ENCODE measurements at places on chromosomes 1 and 21.
A peak's percentile ranks its signal among the peaks of the same experiment; 100 is the strongest.

DNA sequence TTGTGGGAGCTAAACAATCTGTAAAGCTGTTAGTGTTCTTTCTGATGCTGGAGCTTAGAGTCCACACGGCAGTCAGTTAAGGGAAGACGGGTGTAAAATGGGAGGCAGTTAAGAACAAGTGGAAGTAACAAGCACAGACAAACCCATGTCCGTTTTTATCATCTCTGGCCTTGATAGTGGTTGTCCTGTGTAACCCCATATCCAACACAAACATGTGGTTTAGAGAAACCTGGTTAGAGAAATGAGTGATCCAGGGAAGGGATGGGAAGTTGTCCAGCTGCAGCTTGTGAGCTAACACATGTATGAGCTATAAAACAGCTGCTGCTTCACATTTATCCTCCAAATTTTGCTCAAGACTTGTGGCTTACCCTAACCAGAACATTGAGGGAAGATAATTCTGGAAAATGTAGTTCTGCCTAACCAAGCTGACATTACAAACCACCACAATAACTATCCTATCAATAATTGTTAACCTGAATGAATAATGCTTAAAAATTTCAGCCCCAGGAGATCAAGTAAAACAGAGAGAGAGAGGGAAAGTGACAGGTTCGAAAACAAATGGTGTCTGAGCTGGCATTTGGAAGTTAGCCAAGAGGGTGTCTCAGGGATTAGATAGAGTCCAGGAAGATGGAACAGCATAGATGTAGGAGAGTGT is 10.6 kb upstream of the C1orf162 start:
- DNase-seq = no peak

DNA sequence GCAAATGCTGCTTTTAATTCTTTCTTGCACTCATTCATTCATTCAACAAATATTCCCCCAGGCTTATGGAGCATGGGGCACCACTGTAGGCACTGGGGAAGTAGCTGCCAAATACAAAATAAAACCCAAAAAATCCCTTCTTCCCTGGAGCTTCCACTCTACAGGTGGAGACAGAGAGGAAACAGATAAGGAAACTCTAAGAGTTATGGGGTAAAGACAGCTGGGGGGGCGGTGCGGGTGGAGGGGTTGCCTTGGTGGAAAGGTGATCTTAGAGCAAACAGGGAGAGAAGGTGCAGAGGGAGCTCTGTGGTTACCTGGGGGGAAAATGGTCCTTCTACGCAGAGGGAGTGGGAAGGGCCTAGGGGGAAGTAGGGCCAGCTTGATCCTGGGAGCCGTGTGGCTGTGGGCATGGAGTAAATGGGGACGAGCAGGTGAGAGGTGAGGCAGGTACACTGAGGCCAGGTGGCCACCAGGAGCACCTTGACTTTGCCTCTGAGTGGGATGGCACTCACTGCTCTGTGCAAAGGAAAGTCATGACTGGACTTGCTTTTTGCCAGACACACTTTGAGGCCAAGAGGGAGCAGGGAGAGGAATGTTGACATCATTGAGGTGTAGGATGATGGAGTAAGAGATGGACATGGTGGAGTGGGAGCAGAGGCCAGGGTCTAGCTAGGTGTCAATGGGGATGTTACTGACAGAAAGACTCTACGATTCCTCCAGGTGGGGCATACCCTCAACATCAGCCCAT is 152.0 kb downstream of the ETS2 start:
- no peak for DNase-seq

- no peak for DNase-seq
Observed at GRCh38 chr1:74971982-74972381, 162.2 kb upstream of the LHX8 start.

DNA sequence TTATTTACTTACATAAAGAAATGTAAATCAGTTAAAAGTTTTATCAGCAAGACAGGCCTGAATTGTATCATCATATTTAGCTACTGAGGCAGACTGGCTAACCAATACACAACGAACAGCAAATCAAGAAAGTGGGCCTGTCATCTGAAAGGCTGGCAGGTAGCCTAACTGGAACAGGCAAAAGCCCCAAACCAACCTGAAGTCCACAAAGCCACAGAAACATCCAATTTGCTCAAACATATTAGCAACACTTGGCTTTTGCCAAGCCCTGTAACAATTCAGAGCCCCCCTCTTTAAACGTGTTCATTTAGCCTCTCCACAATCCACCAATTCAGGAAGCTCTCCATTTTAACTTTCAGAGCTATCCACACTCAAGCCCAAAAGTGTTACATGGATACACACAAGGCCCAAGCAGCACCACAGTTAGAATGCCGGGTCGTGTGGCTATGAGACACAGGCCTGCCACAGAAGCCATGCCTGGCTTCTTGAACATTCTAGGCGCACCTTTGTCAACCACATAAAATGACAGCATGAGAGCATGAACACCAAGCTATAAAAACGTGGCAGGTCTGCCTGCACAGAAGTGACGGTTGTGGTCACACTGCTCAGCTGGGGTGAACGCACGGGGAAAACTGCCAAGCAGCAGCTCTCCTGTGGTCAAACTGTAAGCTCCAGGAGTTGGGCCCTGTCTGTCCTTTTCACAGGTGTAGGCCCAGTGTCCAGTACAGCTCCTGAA is 49.3 kb downstream of the CD34 start:
- no peak for DNase-seq

- DNase-seq = no peak
Observed at GRCh38 chr1:51534447-51534846, 15.4 kb upstream of the EPS15 start.

GRCh38 chr1:234759888-234760287 is 149.9 kb upstream of the IRF2BP2 start:
- no peak for DNase-seq

DNA sequence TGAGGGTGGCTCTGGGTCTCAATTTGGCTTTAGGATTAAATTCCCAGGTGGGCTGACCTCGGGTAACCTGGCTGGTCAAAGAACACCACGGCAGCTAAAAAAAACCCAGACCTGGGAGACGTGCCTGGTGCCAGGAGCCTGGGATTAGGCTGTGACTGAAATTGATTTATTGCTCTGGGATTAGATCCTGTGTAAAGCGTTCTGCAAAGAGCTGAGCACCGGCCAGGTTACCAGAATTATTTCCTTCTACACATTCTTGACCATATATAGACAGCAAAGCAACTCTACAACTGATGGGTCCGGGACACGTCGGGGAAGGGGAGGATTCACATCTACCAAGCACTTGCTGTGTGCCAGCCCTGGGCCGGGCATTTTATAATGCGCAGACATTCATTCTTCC is 45.2 kb downstream of the TMCO4 start:
- DNase-seq = no peak

DNA sequence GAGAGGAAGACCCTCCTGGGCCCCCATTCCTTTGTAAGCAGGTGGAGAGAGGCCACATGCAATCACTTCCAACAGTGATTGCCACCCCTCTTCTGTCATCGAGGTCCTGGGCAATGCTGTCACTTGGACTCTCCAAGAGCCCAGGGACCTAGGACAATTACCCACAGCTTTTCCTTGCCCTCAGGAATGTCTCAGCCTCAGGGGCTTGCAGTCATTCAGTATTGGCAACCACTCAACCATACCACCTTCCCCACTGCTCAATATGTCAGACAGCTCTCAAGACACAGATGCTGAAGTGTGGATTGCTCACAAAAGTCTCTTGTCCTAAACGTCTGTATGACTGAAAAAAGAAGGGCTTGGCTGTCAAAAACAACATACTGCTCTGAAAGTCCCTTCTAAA is 87.8 kb downstream of the PTPN14 start:
- no peak for DNase-seq

DNA sequence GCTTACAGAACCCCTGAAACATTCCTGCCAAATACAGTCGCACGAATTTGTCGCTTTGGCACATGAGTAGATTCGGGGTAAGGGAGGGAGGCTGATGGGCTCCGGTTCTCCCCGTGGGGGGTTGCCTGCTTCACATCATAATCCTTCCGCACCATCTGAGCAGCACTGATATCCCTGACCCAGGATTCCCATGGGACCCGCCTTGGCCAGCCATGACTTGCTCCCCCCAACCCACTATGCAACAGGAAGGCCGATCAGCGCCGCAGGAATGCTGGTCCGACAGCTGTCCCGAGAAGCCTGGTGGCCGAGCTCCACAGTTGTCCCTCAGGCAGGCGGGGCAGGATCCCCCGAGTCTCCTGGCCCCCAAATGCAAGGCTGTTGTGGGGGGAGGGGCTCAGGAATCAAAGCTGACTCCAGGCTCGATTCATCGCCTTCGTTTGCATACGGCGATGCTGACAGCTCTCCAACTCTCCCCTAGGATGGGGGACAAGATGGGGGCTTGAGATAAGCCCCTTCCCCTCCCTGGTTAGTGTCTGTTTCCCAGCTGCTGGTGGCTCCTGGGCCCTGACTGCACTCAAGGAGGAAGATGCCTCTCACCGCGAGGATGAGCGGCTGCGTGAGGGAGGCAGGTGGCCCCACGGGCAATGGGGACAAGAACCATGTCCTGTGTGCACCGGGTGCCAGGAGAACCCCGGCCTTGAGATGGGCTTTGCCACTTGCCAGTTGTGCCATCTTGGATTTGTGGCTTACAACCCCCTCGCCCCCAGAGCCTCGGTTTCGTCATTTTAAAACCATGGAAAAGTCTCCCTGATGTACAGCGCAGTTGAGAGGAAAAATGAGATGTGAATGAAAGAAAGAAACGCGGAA is 9.3 kb downstream of the DRAXIN start:
- DNase-seq = no peak

DNA sequence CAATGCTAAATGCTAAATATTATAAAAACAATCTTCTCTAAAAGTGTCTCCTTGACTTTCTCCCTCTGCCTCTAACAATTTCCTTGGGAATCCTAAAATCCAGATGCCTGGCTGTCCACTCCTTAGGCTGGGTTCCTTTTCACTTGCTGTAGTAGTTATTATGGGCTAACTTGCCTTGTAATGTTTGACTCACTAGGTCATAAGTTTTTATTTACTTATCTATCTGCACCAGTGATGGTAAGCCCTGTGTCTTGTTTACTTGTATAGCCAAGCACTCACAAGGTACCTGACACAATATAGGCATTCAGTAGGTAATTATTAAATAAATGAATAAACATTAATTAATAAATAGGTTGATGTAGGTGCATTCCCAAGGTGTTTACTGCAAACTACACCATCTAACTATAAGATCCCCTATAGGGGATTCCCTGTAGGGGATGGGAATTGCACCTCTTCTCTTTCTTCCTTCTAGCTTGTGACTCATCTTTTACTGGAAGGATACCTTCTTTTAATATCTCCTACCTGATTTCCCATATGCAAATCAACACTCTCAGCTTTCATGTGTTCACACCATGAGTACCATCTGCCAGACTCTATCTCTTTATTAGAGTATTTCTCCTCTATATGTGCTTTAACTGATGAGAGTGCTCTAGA is 14.7 kb upstream of the CHIA start:
- no peak for DNase-seq

DNA sequence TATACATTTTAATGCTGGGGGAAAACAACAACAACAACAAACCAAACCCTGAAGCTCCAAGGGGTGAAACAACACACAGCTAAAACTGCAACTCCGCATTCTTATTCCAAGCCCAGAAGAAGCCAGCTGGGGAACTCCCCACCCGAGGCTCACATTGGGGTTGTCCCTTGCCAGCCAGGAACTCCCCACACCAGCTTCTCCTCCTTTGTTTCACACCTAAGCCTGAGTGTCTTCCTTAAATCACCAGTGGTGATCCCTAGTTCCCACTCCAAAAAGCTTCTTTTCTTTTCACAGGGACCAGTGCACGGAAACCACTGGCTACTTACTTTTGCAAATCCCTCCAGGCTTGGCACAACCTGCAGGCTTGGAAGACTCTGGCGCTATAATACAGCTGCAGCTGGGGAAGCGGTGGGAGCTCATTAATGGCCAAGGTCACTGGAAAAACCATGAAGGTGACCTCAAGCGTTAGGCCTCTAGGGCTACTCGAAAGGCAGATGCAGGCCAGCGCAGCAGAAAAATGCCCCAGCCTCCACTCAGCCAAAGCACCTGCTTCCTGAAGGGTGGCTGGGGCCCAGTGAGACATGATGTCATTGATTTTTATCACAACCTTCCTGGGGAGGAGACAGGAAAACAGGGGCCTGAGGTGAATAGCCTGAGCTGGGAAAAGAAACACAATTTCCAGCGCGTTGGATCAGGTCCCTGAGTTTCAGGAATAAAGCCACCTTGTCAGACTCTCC is 40.1 kb downstream of the TLR5 start:
- DNase-seq = peak; percentile 53

- DNase-seq = peak; percentile 3
Observed at GRCh38 chr1:84774669-84775534, 84.6 kb upstream of the SSX2IP start.
